CD4-positive, alpha-beta T cell treated with Interleukin-15 for 1 hour (primary cell): ENCODE measurements at places on chromosomes 1 and 21.

- no peak for DNase-seq
These were observed 41.0 kb downstream of the GATAD2B start for GRCh38 chr1:153881751-153882150.

GRCh38 chr1:8871965-8872399 is 6.5 kb downstream of the ENO1 start:
- no peak for DNase-seq

DNA sequence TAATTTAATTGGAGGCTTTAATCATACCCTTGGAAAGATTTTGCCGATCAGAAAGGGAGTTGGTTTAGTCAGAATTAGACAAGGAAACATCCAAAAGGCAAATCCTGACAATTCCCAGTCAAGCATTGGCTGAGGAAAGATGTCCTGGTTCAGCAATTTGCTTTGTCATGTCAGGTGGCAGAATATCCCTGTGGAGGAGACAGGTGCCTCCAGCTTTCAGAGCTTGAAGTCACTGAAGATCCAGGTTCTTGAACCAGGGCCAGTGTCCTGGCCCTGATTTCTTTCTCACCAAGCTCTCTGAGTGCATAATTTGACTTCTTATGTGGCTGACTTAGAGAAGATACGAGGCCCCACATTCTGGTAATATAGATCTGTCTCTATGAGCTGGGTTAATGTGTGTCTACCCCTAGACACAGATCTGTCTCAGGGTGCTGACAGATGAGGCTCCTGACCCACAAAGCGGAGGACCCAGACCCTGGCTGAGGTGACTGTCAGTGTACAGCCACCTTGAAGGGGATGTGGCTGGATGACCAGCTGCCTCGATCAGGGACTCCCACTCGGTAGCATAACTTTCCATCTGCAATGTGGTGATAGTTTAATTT is 118.9 kb downstream of the HHAT start:
- DNase-seq, result no peak

- DNase-seq, result no peak
These were observed 22.5 kb upstream of the PLA2G2E start for GRCh38 chr1:19945914-19946313.

DNA sequence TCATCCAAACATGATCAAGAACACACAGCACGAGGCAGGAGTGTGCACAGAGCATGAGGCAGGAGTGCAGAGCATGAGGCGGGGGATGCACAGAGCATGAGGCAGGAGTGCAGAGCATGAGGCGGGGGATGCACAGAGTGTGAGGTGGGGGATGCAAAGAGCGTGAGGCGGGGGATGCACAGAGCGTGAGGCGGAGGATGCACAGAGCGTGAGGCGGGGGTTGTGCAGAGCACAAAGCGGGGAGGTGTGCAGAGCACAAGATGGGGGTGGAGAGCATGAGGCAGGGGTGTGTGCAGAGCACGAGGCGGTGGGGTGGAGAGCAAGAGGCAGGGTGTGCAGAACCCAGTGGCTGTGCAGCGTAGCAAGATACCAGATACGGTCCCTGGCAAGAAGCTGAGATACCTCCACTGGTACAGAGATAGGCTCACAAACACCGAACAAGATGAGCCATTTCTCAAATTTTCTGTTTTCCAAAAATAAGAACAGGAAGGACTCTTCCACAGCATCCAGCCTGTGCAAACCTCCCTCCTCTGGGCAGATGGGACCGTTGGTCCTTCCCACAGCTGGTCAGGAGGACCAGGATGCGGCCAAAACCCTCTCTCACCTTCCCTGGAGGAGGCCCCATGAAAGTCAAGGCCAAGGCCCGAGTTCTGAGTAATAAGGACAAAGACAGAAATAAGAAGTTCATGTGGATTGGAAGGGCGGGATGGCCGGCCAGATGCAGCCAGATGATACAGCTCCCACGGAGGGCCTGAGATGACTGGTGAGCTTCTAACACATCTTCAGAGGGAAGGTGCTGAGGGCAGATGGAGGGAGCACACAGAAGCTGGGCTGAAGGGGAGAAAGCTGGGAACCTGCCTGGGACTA is 12.0 kb downstream of the SPATC1L start:
- DNase-seq, result no peak

- DNase-seq, result no peak
These were observed 5.1 kb upstream of the ARHGAP30 start for GRCh38 chr1:161074676-161075368.

- DNase-seq, result peak; percentile 67
These were observed 22.9 kb downstream of the KCNA10 start for GRCh38 chr1:110495926-110496600.

DNA sequence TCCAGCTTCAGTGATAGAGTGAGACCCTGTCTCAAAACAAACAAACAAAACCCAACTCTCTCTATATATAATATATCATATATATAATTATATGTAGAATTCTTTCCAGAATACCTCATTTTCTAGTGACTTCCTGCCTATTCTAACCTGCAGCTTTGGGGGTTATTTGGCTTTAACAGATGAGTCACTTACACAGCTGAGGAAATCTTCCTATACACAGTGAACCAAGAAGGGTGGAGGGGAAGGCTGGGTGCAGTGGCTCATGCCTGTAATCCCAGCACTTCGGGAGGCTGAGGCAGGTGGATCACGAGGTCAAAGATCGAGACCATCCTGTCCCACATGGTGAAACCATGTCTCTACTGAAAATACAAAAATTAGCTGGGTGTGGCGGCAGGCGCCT is 9.2 kb downstream of the RAB29 start:
- DNase-seq, result no peak

GRCh38 chr1:40838980-40839942 is 22.9 kb downstream of the CITED4 start:
- DNase-seq, result no peak

DNA sequence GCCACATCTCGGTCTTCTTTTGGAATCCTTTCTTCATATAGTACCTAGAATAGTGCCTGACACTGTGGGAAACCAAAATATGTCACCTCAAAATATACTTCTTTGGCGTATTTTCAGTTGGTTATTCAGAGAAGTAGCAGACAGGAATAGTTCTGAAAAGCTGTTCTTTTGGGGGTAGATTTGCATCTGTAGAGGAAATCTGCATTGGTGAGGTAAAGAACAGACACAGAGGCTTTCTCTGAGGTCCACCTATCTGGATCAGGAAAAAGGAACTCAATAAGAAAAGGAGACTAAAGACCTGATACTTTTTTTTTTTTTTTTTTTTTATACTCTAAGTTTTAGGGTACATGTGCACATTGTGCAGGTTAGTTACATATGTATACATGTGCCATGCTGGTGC is 23.2 kb downstream of the LEPR start:
- no peak for DNase-seq

DNA sequence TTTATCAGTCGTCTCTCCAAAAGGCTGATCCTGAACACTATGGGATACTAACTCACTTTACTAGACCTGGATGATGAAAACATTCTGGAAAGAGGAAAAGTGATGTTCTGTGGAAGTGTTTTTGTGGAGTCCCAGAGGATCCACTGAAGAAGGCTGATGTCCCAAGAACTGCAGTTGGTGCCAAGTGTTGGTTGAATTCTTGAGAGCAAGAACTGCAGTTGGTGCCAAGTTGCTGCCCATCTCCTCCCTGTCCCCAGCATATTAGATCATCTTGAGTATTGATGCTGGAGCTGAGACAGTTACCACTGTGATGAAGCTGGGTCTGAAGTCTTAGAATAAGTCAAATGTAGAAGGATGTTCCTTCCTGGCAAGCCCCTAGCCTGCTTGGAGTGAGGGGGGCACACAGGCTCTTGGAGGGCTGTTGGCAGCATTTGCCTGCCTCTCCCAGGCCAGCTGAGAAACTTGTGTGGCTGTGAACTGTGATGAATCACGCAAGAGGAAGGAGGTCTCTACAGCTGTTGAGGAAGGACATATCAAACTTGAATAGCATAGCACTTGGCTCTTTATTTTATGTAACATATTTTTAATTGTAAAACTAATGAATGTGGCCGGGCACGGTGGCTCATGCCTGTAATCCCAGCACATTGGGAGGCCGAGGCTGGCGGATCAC is 48.1 kb downstream of the DNAJC6 start:
- DNase-seq, result no peak

- DNase-seq, result no peak
These were observed 9.2 kb downstream of the TP53BP2 start for GRCh38 chr1:223836586-223836985.

- peak; percentile 68 for DNase-seq
These were observed 143.4 kb upstream of the ERRFI1 start for GRCh38 chr1:8169364-8170058.

GRCh38 chr1:31788825-31789256 is 24.7 kb upstream of the ADGRB2 start:
- DNase-seq, result no peak

- no peak for DNase-seq
These were observed 20.8 kb upstream of the NR5A2 start for GRCh38 chr1:200006711-200007110.

DNA sequence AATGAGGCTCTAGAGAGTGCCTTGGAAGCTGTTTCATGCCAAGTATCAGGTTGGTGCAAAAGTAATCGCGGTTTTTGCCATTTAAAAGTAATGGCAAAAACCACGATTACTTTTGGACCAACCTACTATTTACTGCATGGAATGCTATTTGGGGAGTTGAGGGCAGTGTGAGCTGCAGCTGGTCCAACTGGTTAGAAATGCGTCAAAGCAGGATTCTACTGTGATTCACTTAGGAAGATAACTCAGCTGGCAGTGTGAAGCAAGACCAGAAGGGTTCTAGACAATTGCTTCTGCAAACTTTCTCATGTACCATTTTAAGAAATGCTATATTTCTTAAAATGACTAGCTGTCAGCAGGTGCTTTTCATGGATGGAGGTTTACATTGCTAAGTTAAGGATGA is 21.2 kb upstream of the PLA2G2C start:
- DNase-seq, result no peak

GRCh38 chr1:230435108-230435507 is 9.0 kb upstream of the PGBD5 start:
- no peak for DNase-seq

DNA sequence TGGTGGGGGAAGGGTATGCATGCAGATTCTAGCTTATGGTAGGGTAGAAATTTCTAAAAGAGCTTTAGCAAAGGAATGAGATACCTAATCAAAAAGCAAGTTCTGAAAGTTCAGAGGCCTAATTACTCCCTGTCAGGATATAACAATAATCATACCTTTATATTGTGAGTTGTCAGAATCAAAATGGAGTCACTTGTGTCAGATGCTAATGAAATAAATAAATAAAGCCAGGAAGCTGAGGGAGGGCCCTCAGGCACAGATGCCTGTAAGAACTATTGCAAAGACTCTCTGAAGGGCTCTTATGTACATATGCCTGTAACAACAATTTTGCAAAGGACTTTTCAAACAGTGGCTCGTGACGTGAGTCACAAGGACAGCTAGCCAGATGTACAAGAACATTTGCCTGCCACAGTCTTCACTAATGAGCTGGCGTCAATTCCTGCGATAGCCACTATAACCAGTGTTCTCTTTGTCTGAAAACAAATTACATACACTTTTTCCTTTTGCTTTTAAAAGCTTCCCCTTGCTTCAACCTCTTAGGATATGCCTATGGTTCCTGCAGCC is 27.4 kb upstream of the DNASE2B start:
- DNase-seq, result no peak

DNA sequence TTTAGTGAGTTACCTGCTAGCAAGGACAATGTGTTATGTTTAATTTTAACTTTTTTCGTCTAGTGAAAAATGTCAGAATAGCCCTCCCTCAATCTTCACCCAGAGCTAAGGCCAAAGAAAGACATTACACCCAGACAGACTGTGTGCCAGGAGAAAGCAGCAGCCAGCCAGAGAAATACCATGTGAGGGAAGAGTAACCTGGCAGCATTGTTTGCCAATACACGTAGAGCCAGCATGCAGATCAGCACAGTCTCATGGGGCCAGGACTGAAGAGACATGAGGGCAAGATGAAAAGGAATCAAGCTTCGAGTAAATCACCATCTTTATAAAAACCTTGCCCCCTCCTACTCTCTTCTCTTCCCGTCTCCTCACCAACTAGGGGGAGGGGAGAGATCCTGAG is 88.5 kb upstream of the ADAR start:
- no peak for DNase-seq

DNA sequence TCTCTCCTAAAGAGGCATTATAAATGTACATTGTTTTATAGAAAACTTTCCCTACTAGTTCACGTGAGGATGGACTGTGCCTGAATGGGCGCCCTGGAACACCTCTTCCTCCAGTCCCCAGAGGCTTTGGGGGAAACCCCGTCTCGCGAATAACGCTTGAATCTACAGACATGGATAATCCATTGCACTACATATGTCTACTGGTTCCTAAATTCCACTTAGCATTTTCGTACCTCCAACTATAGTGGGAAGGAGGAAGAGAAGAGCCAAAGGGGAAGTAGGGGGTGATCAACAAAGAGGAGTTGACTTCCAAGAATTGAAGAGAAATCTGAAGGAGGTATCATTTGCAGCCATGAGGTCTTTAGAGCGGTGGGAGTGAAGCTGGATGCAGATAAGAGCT is 11.1 kb downstream of the BARHL2 start:
- DNase-seq, result no peak

- DNase-seq, result no peak
These were observed 8.9 kb downstream of the ACTL8 start for GRCh38 chr1:17763995-17764394.

DNA sequence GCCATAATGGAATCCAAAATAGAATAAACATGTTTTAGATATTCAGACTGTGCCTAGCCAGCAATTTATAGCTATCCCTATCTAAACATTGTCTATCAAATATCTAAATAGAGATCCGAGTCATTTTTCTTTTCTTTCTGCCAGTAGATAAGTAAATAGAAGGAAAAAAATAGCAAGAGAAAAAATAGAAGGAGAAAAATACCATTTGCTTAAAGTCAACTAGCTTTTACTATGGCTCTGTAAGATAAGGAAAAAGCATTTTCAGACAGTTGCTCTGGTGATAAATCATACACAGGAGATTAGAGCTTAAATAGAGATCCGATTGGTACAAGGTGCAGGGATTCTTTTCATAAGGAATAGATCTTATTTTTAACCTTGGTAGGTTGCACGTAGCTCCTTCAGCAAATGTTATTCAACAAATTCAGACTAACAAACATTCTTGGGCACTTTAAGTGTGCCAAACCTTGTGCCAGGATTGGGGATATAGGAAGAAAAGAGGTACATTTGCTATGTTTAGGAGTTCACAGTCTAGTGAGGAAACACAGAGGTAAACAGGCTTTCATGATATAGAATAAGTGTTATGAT is 70.1 kb upstream of the CCDC190 start:
- no peak for DNase-seq

- DNase-seq, result peak; percentile 48
These were observed 18.6 kb downstream of the CD247 start for GRCh38 chr1:167499664-167500101.

- DNase-seq, result no peak
These were observed 57.3 kb upstream of the CASZ1 start for GRCh38 chr1:10853701-10854100.

DNA sequence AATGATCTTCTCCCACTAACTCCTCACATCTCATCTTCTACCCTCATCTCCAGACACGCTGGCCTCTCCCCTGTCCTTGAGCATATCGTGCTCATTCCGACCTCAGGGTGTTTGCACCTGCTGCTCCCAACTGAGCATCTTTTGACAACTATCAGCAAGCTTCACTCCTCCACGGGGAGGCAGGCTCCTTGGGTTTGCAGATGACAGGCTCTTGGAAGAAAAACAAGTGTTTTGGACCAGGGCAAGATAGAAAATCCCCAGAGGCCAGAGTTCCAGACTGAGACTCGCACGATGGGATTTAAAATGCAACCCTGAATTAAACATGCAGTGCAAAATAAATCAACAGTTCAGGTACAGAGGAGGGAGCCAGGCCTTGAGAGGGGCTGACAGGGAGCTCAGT is 246.7 kb downstream of the PTPRU start:
- DNase-seq, result no peak
